ENCODE measurements at places on chromosomes 4 and X. TPM values are rescaled to one million over a fixed set of nuclear protein-coding genes. Genes with fewer than 3 reads are reported as not detected.

DNA sequence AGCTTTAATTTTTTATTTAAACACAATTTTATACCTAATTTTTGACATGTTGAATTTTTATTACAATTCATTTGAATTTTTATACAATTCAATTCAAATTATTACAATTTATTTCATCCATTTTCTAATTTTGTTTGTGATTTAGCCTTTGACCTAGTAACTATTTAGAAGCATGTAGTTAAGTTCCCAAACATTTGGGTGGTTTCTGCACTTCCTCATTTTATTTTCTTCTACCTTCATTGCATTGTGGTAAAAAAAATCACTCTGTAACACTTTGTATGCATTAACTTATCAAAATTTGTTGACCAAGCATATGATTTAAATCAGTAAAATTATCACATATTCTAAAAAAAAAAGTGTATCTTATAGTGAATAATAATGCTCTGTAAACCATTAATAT lies 928.9 kb downstream of the ARAP2 start:
- no peak for DNase-seq

- no peak for DNase-seq
These were observed 119.9 kb downstream of the FBXW7 start for GRCh38 chr4:152415980-152416379.

DNA sequence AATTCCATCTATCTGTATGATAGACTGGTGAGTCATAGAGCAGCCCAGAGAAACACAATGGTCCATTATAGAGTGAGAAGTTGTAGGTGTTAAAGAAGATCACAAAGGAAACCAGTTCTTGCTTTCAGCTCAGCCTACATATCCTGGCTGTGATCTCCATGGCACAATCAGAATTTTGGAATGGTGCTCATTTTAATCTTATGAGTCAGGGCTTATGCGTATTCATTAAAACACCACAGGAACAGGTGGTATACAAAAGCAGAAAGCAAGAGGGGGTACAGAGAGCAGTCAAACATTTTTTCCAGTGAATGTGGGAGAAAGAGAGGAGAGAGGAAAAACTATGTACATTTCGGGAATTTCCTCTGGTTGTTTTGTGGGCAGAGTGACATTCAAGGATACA lies 126.9 kb downstream of the MFAP3L start:
- no peak for DNase-seq

DNA sequence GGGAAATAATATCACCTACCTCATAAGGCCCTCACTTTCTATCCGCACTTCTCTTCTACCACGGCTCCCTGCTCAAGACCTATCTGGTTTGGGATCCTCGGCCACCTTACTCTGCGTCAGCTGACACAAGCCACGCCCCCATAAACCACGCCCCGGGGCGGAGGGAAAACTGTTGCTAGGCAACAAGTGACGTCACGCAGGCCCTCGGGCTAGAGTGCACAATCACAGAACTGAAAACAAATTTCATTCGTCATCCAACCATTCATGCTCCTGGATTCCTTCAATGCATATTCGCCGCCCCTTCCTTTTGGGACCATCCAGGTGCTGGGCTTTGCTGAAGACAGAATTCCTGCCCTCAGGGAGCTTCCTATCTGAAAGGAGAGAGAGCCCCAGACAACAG lies 66.3 kb downstream of the SMC1A start:
- peak; percentile 64 for DNase-seq

DNA sequence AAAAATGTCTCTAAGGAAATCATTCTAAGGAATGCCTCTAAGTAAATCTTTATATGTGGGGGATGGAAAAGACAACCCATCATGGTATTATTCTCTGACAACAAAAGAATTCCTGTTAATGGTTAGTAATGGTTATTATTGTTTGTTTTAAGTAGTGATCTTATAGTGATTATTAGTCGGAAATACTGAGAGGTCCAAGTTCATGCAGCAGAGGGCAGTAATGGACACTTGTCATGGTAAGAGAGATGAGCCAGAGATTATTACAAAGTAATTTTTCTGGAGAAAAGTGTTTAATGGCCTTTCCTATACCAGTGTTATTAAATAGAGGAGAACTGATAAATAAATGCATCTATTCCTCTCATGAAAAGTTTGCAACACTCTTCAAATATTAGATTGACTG lies 8.1 kb upstream of the DKK2 start:
- DNase-seq: peak; percentile 34

The ZDHHC15 gene
- polyA plus RNA-seq: 3.4 TPM

The PRR32 gene
- not detected for polyA plus RNA-seq
